ENCODE measurements at places on chromosomes 5 and 9.

DNA sequence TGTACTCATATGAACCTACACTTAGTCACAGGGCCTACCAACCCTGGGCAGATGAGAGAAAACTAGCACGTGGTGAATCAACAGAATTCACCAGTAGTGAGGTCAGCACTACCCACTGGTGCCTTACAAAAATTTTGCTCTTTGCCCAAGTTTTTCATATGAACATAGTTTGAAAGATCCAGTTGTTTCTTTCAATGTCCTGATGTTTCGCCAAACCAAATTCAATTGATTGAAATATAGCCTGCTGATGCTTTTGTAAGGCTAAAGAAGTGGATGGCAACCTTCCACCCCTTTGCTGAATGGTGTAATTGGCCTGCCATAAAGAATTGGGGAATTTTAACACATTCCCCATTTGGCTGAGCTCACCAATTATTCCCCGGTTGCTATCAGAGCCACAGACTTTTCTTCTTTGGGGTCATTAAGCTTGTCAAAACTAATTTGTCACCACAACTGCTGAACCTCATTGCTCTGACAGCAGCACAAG, 339.2 kb downstream of the GLIS3 start:
- DNase-seq = no peak

GRCh38 chr5:179926657-179927056, 19.0 kb upstream of the TBC1D9B start:
- DNase-seq = no peak

- no peak for DNase-seq
Observed at GRCh38 chr5:151083081-151083676, 2.3 kb upstream of the TNIP1 start.

- peak; percentile 28 for DNase-seq
Observed at GRCh38 chr5:73451224-73452130, 2.9 kb upstream of the FOXD1 start.

DNA sequence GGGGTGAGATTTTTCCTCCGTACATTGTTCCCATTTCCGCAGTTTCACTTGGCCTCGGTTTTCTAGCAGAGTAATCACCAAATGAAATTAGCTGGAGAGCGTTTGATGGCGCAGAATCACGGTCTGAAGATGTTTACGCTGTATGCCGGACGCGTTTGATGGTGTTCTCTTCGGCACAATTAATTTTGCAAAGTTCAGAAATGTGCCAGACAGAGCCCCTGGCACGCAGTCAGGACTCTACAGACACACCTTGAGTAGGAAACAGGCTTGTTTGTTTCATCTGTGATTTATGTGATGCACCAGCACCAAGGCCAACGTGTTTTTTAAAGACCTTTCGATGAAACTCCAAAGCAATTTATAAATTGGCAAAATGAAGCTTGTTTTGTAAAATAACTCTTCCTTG, 863 bp upstream of the LIFR start:
- no peak for DNase-seq

DNA sequence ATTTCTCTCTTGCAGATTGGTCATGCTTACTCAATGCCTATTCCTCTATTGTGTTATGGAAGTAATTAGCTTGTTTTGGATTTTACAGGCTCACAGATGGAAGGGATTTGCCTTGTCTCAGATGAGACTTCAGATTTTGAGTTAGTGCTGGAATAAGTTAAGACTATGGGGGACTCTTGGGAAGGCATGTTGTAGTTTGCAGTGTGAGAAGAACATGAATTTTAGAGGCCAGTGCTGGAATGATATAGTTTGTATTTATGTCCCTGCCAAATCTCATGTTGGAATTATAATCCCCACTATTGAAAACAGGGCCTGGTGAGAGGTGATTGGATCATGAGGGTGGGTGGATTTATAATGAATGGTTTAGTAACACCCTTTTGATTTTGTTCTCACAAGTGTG, 6.1 kb upstream of the TUSC1 start:
- no peak for DNase-seq

DNA sequence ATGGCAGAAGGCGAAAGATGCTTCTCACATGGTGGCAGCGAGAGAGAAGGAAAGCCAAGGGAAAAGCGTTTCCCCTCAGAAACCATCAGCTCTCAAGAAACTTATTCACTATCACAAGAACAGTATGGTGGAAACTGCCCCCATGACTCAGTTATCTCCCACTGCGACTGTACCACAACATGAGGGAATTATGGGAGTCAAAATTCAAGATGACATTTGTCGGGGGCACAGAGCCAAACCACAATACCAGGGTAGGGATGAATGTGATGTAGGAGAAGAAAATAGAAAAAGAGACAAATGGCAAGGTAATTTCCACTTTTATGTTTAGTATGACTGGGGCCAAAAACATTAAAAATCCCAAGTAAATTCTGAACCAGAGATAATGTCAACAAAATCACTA, 216.8 kb downstream of the TRIM36 start:
- DNase-seq = no peak

DNA sequence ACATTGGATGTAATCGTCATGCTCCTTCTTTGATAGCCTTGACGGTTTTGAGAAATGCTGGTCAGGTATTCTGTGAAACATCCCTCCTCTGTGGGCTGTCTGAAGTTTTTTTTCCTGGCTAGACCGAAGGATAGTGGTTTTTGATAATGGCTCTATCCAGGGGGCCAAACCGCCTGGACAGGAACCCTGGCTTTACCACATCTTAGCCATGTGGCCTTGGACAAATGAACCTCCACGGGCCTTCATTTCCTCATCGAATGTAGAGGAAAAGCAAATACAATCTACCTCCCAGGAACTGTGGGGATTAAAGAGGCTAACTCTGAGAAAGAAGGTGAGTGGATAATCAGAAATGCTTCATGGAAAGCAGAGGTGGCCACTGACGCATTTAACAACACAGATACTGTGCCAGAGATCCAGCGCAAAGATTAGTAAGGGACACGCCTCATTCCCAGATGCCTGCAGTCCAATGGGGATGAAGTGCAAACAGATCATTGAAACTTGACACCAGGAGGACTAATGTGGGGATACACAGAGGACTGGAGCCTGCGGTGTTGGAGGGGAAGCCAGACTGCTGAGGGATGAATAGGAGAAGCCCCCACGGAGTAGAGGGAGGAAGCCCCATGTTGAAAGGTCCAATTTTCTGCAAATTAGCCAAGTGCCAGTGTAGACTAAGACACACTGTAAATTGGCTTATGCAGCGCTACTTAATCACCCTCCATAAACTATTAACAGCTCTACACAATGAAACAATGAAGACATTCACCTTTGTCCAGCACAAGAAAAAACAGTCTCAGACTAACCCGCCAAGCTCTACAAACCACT, 41.6 kb downstream of the MYO10 start:
- DNase-seq = peak; percentile 81

GRCh38 chr5:176541338-176542134, 4.3 kb upstream of the RNF44 start:
- no peak for DNase-seq

- no peak for DNase-seq
Observed at GRCh38 chr5:132779961-132780360, 2.9 kb upstream of the SEPTIN8 start.

GRCh38 chr5:68250661-68251298, 35.2 kb downstream of the PIK3R1 start:
- no peak for DNase-seq

DNA sequence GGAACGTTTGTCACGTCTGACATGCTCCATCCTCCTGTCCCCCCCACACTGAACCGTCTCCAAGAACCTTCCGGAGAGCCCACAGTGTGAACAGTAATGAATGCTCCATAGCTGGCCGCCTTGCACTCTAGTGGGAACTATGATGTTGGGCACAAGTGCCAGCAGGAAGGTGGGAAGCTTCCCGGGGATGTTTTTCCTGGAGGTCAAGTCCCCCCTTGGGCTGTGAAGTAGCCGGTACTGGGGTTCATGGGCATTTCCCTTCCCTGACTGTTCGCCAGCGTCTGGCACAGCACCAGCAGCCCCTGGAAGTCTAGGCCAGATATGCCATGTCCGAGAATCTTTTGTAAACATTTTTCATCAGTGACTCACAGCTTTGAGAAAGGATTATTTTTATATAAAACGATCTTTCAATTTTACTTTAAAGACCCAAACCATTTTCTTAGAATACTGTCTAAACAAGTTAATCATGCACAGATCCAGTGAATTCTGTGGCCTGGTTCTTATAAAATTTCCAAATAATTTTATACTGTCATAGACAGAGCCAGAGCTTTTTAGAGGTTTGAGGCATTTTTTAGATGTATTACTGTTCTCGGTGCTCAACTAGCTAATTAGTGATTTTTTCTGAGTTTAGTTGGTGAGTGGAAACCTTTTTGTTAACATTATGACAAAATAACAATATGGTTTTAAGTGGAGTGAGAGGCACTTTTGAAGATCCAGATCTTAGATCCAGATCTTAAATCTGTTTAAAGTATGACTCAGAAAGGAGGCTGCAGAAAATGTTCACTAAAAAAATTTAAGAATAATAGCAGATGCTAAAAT, 11.6 kb downstream of the ABL1 start:
- DNase-seq = no peak

DNA sequence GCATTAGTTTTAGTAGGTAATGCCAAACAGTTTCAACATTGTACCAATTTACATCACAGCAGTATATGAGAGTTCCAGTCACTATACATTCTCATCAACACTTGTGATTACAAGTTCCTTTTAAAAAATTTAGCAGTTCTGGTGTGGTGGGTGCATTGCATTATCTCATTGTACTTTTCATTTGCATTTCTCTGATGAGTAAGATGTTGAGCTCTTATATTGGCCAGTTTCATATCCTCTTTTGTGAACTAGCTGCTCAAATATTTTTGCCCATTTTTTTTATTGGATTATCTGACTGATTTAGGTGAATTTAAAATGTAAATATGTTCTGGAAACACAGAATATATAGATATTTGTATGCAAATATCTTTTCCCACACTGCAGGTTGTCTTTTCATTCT, 160.9 kb upstream of the NR3C1 start:
- no peak for DNase-seq

DNA sequence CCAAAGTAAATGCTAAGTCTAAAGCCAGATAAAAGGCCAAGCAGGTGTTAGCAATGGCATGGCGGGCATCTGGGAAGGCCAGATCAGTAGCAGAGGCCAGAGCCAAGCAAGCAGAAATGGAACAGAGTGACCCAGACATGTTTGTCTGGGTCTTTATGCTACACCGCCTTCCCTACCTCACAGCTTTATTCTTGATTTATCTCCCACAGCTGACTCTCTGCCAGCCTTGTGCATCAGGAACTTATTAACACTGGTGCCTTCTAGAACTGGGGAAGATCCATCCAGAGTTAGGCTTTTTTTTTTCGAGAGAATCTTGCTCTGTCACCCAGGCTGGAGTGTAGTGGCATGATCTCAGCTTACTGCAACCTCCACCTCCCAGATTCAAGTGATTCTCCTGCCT, 112.5 kb upstream of the SLC44A1 start:
- DNase-seq = no peak

GRCh38 chr5:125186911-125187375, 440.5 kb upstream of the ZNF608 start:
- no peak for DNase-seq

DNA sequence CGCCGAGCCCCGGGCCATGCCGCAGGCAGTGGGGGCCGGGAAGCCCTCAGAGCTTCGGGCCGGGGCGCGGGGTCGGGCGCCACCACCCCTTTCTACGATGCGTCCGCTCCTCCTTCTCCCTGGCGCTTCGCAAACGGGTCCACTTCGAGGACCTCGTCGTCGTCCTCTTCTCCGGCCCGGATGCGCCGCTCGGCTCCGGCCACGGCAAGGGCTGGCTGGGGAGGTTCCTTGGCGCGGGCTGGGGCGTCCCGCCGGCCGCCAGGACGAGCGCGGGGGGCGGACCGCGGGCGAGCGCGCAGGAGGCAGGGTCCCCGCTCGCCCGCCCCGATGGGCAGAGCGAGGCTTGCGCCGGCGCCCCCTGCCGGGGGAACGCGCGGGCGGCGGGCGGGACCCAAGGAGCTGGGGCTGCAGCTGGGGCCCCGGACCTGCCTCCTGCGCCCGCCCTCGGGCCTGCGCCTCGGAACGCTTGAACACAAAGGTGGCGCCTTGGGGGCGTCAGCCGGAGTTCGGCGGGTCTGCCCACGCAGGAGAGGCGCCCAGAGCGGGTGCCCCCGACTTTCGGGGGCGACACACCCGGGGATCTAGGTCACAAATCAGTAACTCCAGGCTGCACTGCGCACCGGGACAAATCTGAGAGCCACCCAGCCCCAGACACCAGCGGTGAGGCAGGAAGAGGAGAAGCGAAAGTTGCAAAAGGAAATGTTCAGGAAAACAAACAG, at the start of gene ROR2:
Gene ROR2, minus strand, starts transcription at position 283 of the 719 bp plus-strand sequence.
- peak; percentile 88 for DNase-seq

GRCh38 chr9:136925414-136926153, 19.0 kb downstream of the FBXW5 start:
- DNase-seq = no peak

DNA sequence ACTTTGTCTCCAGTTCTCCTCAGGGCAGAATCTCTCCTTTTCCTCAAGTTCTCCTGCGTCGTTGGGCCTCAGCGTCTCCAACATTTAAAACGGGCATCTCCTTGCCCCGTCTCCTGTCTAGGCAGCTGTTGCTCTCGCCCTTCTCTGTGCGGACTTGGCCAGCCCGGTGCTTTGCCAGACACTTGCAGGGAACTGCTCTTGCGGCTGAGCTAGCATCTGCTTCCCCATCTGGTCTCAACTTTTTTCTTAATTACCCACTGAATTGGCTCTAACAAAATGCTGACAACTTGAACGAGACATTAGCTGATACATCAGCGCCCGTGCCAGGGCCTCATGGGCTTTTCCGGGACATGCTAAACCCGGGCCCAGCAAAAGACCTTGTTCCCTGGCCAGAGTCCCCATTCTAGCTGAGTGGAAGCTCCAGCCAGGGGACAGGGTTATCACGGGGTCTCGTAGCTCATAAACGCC, 25.1 kb downstream of the ZNF618 start:
- no peak for DNase-seq

- DNase-seq = no peak
Observed at GRCh38 chr5:167602067-167602466, 689.4 kb upstream of the WWC1 start.

GRCh38 chr5:52725065-52725746, 62.5 kb upstream of the ITGA1 start:
- DNase-seq = no peak

- DNase-seq = no peak
Observed at GRCh38 chr5:50593681-50594080, 72.8 kb upstream of the PARP8 start.

- no peak for DNase-seq
Observed at GRCh38 chr5:120463006-120463680, 957 bp upstream of the PRR16 start.

DNA sequence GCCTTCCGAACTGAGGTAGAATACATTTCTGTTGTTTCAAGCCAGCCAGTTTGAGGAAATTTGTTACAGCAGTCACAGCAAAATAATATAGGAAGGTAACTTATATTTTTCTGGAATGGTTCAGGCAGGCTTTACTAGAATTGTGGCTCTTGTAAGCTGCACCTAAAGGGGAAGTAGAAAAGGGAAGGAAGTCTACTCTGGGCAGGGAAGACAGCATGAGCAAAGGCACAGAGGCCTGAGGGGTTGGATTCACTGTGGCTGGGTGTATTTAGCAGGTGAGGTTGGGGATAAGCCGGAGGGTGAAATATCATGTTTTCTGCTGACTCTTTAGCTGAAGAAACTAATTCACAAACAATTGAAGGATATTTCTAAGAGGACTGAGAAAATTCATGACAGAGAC, 183.5 kb downstream of the GAS1 start:
- DNase-seq = no peak
